ENCODE measurements at places on chromosomes 5 and 9.

GRCh38 chr9:34275811-34276210, 53.3 kb downstream of the KIF24 start:
- DNase-seq = no peak

DNA sequence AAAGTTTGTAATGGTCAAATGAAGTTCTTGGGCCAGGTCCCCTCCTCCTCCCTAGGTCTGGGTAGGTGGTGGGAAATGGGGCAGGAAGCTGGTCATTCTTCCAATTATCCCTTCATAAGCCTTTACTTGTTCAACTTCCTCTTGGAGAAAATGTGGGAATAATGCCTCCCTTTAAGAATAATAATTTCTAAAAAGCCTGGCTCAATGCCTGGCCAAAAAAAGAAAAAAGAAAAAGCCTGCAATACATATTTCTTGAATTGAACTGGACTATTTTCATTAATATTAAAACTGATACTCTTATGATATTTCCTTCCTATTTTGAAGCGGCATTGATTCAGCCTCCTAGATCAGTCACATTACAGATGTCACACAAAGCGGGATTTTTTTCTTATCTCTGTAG, 600.9 kb downstream of the CCDC171 start:
- DNase-seq = no peak

DNA sequence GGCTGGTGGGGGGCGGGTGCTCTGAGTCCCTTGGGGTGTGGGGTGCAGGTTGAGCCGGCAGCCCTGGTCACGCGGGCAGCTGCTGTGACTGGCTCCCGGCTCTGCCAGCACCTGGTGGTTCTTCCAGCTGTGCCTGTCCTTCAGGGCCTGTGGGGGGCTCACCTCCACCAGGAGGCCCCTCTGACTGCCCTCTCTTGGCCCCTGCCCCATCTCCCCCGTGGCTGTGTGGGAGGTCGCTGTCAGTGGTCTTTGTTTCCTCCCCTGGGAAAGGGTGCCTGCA, 3.3 kb downstream of the RXRA start:
- DNase-seq = no peak

- no peak for DNase-seq
These were observed 19.9 kb downstream of the CTNNA1 start for GRCh38 chr5:138772986-138773594.

DNA sequence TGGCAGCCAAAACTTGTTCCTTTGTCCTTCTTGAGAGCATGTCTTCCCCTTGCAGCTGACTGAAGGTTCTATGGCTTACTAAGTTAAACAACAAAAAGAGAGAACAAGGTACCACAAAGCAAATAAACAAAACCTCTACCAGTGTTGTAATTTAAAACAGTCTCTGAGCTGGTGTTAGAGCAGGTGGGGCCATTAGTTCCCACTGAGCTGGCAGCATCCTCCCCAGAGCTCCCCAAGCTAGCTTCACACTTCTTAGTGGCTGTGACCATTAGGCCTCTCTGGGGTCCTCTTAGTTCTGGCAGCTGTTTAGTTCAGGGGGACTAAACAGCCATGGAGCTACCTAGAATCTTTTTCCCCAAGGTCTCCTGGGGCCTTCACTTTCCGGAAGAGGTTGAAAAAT, 128.6 kb upstream of the ELL2 start:
- DNase-seq = no peak

DNA sequence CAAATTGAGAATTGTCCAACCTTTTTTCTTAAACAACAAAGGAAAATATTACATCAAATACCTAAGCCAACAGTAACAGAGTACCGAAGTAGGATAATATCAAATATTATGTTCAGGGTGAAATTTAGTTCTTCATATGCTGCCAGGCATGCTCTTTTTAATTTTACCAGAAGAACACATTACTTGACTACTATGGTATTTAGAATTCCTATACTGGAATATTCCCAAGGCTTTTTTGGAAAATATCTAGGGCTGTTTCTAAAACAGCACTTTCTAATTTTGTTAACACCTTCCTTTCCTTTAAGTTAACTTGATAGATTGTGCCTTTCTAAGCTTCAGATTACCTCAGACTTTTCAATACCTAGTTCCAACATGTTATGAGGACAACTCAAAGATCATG, 48.7 kb downstream of the MARCHF3 start:
- DNase-seq = no peak
